ENCODE measurements at places on chromosomes 3 and 15.

DNA sequence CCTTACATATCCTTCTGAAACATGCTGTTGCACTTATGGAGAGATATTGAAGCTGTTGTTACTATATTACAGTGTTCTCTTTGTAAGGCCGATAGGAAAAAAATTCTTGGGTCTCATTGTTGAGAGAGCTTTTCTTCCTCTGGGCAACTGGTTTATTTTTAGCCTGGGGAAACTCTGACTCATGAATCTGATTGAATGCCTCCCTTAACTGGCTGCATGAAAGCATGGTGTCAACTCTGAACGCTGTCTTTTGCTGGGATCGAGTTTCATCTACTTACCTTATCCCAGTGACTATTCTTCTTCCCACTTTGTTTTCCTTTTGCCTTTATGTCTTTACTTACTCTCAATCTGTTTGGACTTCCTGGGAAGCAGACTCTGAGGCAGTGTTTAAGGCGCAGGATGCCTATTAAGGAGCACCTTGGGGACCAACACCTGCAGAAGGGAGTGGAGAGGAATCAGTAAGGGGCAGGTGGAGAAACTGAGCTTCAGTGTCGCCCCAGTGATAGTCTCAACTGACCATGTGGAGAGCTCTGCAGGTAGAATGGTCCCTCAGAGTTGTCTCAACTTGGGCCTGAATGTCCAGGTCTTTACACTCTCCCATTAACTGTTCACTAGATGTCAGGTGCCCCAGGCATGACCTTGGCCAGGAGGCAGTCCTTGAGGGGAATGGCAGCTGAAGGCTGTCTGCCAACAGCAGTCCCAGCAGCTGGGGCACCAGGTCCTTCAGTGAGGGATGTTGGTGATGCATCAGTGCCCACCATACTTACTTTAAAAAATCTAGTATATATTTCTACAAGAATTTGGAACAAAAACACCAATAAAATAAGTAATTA is 88.9 kb upstream of the CCNL1 start:
- no peak for DNase-seq

DNA sequence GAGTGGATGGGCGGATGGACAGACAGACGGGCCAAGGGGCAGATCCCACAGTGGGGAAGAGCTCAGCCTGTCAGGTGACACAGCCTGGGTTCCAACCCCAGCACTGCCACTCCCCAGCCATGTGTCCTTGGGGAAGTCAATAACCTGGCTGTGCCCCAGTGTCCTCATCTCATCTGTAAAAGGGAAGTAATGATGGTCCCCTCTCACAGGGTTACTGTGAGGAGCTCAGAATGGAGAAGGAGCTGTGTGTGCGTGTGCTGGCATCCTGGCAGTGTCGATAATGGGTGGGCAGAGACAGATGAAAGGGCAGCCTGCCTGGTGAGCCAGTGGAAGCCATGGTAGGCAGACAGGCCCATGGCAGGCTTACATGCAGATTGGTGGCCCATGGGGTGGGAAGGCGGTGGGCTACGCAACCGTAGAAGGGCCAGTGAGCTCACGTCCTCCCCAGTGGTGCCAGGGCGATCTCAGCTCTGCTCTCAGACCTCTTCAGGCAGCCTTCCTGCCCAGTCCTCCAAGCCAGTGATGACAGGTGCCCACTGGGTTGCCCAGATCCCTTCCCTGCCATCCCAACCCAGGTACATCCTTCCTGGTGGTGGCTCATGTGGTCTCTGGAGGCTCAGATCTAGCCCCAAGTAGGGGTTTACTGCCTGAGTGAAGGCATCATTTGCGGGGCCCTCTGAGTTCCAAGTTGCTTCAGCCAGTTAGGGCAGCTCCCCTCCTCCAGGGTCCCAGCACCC is 2.3 kb upstream of the DNAJB8 start:
- DNase-seq: no peak

DNA sequence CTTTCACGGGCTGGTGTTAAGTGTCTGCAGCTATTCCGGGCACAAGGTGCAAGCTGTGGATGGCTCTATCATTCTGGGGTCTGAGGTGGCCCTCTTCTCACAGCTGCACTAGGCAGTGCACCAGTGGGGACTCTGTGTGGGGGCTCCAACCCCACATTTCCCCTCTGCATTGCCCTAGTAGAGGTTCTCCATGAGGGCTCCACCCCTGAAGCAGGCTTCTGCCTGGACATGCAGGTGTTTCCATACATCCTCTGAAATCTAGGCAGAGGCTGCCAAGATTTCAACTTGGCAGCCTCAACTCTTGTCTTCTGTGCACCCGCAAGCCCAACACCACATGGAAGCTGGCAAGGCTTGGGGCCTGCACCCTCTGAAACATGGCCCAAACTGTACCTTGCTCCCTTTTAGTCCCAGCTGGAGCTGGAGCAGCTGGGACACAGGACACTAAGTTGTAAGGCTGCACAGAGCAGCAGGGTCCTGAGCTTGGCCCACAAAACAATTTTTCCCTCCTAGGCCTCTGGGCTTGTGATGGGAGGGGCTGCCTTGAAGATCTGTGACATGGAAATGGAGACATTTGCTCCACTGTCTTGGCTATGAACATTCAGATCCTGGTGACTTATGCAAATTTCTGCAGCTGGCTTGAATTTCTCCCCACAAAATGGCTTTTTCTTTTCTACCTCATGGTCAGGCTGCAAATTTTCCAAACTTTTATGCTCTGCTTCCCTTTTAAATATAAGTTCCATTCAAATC is 6.0 kb upstream of the RPL39L start:
- no peak for DNase-seq

- DNase-seq: no peak
Measured at GRCh38 chr3:187967993-187968392, 186.0 kb upstream of the LPP start.

- DNase-seq: no peak
Measured at GRCh38 chr3:152508705-152509104, 240.0 kb downstream of the MBNL1 start.

- DNase-seq: no peak
Measured at GRCh38 chr3:30502742-30503073, 103.7 kb upstream of the TGFBR2 start.

GRCh38 chr3:55461896-55462295 is 25.2 kb downstream of the WNT5A start:
- DNase-seq: no peak

- no peak for DNase-seq
Measured at GRCh38 chr3:72855001-72855400, 6.8 kb upstream of the SHQ1 start.

- no peak for DNase-seq
Measured at GRCh38 chr3:39638301-39638700, 170.8 kb downstream of the MOBP start.

DNA sequence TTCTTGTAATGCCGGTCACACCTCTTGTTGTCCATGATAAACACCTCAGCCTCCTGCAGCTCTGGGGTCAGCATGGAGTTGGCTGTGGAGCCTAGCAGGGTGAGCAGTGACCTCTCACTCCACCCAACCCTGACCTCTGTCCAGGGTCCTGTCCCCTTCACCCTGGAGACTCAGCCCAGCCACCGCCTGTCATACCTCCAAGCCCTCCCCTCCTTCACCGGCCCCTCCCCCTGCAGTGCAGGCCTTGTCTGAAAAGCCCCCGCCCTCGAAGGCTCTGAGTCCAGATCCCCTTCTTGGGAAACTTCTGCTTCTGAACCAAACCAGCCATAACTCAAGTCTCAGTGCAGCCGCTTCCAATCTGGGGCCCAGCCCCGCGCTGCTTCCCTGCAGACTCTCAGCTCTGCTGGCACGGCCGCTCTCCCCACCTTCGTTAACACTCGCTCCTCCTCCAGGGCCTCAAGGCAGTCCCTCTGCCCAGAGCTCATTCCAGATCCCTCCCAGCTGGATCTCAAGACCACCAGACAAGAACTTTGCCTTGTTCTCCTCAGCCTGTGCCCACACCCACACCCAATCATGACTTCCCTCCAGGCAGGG is 25.4 kb upstream of the PRSS50 start:
- DNase-seq: no peak

DNA sequence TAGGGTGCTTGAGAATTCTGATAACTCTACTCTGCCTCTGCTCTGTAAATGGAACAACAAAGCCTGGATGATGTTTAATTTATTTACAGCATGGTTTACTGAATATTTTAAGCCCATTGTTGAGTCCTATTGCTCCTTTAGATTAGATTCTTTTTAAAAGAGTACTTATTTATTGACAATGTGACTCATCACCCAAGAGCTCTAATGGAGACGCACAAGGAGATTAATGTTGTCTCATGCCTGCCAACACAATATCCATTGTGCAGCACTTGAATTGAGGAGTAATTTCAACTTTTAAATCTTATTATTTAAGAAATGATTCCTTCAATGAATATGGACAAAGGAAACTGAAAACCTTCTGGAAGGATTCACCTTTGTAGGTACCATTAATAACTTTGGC is 691.4 kb downstream of the ZBBX start:
- DNase-seq: no peak

DNA sequence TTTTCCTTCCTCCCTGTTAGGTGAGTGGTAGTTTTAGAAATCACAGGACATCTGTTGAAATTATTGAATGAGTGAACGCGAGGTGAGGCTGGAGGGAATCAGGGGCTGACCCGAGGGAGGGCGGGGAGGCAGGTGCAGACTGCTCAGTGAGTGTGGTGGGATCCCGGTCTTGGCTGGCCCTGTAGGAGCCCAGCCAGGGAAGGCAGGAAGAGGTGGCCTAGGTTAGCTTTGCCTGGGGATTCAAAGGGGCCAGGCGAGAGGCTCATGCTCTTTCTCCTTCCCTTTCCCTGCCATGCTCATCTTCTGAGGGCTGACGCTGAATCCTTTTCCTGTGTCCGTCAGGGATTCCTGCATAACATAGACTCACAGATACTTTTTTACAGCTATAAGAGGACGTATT is 15.1 kb downstream of the CACNA1D start:
- no peak for DNase-seq

DNA sequence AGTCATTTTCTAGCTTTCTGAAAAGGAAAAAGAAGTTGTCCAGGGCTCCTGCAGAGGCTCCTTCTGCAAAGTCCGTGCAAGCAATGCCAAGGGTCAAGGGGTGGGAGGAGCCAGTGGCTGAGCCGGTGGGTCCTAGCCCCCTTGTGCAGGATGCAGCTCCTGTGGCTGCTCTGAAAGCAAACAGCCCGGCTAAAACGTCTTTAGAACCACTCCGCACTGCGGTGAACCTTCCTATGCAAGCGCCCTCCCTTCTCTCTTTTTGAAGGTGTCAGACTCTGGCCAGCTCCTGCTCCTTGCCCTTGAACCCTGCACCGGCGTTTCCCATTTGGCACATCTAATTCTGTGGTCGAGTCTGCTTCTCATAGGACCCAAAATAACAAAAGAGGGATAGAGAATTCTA is 183.1 kb downstream of the UACA start:
- DNase-seq: no peak

DNA sequence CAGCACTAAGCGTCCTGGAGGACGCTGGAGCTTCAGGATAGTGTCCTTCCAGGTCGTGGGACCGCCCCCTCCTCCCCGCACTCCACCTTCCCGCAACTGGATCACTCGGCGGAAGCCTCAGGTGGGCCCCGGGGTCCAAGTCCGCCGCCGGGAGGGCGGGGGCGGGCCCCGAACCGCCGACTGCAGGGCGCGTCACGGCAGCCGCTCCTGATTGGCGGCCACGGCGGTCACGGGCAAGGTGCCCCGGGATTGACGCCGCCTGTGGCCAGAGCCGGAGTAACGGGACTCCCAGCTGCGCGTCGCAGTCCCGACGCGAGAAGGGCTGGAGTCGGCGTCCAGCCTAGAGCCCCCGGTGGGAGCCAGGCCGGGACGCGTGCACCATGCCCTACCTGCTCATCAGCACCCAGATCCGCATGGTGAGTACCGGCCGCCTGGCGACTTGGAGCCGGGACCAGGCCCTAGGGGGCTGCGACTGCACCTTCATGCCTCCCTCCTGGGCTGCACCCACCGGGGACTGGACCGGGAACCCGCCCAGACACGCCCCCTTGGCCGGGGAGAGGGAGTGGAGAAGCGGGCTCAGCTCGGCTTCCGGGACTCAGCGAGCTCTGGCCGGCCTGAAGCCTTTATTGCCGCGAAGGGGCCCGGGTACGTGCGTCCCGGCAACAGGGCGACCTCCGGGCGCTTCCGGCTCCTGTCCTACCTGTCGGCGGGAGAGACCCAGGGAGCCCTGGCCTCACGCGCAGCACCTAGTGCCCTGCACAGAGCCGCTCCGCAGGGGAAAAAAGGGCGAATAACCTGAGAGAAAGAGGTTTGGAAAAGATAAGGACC is at the start of gene GCHFR:
GCHFR (plus strand) TSS at position 268 of the 828 bp plus-strand sequence; CDS start at position 381, 113 bp downstream.
- no peak for DNase-seq

DNA sequence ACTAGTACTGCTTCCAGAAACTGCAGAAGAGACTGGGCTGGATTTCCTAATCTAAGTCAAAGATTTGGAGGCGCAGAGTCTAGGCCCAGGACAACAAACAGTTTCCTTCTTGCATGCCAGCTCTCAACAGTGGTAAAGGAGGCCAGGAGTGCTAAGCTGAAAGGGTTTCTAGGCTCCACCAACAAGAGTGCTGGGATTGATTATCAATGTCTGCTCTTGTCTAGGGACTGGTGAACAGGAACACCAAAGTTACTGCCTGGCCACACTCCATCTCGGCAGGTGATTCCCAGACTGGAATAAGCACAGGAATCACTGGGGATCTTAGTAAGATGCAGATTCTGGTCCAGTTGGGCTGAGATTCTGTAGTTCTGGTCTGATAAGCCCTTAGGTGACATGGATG is 22.8 kb upstream of the FGD5 start:
- DNase-seq: no peak

- no peak for DNase-seq
Measured at GRCh38 chr15:33636958-33637357, 326.2 kb downstream of the RYR3 start.

- DNase-seq: no peak
Measured at GRCh38 chr15:71506946-71507345, 303.4 kb upstream of the NR2E3 start.

GRCh38 chr3:167491621-167492020 is 17.8 kb upstream of the SERPINI2 start:
- DNase-seq: no peak

GRCh38 chr3:51282931-51283330 is 102.2 kb upstream of the MANF start:
- no peak for DNase-seq

- DNase-seq: no peak
Measured at GRCh38 chr3:172148702-172149565, 109.6 kb downstream of the FNDC3B start.

Measured in NCI-H187 treated with DMSO at 0.1 percent for 48 hours (cell line).